Left colon (tissue), 2 donors: ENCODE measurements at places on chromosomes 3 and 15.

- DNase-seq = no peak
Measured at GRCh38 chr3:22632536-22632935, 570.6 kb upstream of the UBE2E2 start.

- DNase-seq = no peak
Measured at GRCh38 chr3:177107461-177108239, 89.6 kb downstream of the TBL1XR1 start.

- DNase-seq = no peak
Measured at GRCh38 chr3:18189282-18190050, 235.7 kb downstream of the SATB1 start.

DNA sequence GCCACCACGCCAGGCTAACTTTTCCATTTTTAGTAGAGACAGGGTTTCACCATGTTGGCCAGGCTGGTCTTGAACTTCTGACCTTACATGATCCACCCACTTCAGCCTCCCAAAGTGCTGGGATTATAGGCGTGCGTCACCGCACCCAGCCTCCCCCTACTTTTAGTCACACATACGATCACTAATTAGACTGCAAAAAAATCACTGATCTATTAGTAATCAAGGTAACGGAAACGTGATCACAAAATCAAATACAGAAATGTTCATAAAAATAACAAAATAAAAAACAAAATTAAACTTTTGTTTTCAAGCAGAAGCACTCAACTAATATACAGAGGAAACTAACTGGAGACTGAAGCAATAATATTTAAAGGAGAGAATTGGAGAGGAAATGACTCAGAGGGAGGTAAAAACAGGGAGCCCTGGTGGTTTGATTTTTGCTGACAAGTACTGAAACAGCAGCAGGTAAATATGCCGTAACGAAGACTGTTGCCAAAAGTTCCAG is 4.6 kb downstream of the WDR53 start:
- DNase-seq = no peak

DNA sequence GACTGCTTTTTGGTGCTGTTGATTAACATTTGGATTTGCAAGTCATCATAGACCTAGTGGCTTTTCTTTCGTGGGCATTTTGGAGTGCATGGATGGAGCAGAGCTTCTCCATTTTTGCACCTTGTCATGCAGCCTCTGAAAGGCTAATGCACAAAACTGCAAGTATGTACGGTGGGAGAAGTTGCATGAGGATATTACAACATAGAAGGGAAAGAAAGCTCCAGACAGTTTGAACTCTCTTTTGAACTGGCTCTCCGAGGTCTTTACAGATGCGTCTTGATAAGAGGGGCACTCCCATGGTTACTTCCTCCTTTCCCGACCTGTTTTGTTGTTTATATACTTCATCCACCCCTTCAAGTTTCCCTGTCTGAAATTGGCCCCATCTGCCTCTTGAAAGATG is 147.1 kb upstream of the GBE1 start:
- DNase-seq = no peak

DNA sequence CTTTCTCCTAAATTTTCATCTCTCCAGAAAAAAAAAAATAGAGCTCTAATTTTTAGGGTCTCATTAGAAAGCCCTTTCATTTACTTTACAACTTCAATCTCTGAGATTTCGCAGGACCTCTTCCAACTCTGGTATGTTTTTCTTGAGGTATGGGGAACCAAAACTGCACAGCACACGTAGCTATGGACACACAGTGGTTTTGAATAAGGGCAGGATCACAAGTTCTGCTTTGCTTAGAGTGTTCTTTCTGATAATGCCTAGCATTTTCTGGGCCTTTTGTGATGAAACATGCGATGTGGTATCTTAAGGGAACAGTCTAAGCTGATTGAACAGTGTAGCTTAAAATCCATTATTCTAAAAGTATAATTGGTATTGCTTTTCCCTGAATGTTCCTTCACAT is 25.3 kb downstream of the ZNF592 start:
- DNase-seq = no peak

GRCh38 chr15:47493357-47494247 is 223.7 kb upstream of the SEMA6D start:
- DNase-seq = no peak

GRCh38 chr3:151351219-151351618 is 21.9 kb upstream of the P2RY13 start:
- no peak for DNase-seq

DNA sequence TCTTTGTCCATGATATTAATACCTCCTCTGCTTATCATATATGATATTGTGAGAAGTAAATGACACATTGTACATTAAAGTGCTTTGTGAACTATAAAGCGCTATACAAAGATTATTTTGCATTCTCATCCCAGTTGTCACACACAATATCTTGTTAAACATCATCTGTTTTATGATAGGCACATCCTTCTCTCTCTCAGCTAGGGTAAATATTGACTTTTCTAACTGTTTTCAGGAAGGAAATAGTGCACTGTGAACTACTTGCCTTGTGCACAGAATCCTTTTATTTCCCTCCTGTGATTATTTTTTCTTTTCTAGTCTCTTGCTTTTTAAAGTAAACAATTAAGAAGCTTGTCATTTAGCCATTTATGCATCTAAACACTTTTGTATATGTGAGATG is 388.2 kb downstream of the LPP start:
- DNase-seq = no peak

- DNase-seq = no peak
Measured at GRCh38 chr3:54549607-54550220, 378.1 kb downstream of the LRTM1 start.

GRCh38 chr15:81069909-81070308 is 64.2 kb upstream of the CFAP161 start:
- DNase-seq = no peak
